Renal cortex interstitium (tissue), 15 donors: ENCODE measurements at places on chromosomes 4 and X.

DNA sequence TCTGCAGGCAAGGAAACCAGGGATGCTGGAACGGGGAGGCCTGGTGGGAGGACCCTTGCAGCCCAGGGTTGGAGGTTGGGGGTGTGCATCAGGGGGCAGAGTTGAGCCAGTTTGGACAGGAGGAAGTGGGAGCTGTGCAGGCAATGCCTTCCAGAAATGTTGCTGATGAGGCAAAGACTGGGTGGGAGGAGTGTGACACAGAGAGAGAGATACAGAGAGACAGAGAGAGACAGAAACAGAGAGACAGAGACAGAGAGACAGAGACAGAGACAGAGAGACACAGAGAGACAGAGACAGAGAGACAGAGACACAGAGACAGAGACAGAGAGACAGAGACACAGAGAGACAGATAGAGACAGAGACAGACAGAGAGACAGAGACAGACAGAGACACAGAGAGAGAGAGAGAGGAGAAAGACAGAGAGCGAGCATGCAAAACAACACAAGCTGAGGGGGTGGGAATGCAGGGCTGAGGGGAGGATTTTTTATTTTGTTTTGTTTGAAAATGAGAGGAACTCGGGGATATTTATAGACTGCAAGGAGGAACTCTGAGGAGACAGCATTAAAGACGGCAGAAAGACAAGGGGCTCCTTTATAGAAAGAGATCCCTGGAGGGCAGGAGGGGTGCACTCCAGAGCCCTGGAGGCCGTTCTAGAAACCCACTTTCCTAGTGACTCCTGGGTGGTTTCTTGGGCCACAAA, 1.9 kb upstream of the HAUS3 start:
- no peak for DNase-seq

DNA sequence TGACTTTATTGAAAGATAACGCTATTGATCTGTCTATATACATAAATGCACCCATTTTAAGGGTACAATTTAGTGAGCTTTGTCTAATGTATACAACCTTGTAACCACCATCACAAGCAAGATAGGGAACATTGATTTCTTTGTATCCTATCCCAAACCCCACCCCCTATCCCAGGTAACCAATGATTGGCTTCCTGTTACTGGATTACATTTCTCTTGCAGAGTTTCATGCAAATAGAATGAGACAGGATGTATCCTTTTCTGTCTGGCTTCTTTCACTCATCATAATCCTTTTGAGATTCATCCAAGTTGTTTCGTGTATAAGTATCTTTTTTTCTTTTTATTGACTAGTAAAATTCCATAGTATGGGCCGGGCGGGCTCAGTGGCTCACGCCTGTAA, 1.6 kb upstream of the GRIPAP1 start:
- DNase-seq = no peak

- no peak for DNase-seq
Measured at GRCh38 chr4:84324303-84325245, 174.5 kb downstream of the NKX6-1 start.

DNA sequence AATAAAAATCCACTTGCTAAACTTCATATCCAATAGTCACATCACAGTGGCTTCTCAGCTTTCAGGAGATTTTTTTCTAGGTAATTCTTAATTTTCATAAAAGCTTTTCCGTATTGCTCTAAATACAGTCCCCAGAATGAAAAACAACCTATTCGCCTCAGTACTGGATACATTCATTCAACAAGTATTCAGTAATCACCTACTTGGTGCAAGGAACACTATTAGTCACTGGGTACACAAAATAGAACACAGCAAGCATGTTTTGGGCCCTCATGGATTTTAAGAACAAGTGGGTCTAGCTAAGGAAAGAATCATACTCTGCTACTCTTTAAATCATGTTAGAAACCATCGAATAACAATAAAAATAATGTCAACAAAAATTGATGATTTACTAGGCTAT, 2.8 kb upstream of the BEX3 start:
- no peak for DNase-seq

DNA sequence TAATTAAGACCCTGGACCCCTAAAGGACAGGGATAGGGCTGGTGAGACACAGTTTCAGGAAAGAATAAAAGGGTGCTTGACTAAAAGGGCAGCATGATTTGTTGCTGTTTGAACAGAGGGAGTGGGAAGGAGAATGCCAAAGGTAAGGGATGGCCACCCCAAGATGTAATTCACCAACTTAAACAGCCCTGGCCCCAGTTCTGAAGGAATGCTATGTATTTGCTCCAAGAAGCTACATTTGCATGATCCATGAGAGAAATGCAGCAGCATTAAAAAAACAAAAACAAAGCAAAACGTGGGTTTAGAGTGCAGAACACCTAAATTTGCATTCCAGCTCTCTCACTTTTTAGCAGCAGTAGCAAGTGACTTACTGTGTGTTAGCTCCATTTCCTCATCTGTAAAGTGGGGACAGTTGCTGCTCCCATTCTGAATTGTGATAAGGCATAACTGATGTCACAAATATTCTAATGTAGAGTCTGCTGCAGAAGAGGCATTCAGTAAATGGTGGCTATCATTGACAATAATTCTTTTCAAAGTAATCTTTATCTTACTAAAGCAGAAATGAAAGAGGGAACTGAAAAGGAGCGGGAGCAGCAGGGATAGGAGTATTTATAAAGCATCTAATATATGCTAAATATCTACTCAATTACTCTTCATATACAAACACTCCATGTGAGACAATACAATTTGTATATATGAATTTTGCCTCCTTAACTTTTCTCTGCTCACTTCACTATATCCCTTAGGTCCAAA, 115.8 kb downstream of the PPARGC1A start:
- DNase-seq = no peak

- no peak for DNase-seq
Measured at GRCh38 chr4:165384598-165384997, 5.8 kb downstream of the CPE start.

DNA sequence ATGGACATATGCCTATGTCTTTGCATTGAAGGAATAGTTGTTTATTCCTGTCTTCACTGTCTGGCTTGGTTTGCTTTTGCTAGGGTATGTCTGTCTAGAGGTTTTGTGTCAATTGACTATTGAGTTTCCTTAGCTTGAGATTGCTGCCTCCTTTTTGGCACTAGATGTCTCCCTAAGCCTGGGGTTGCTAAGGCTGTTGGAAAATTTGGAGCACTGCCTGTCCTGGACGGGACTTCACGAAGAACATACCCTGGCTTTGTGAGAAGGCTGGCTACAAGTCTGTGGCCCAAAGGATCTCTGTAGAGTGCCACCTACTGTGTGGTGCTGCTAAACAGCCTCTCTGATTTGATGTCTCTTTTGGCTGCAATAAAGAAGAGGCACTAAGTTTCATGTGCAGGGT, 183.8 kb upstream of the NUDT10 start:
- peak; percentile 4 for DNase-seq

- DNase-seq = peak; percentile 19
Measured at GRCh38 chr4:127732623-127733328, 2.6 kb downstream of the SLC25A31 start.

- DNase-seq = no peak
Measured at GRCh38 chr4:100631281-100631968, 113.6 kb upstream of the EMCN start.

DNA sequence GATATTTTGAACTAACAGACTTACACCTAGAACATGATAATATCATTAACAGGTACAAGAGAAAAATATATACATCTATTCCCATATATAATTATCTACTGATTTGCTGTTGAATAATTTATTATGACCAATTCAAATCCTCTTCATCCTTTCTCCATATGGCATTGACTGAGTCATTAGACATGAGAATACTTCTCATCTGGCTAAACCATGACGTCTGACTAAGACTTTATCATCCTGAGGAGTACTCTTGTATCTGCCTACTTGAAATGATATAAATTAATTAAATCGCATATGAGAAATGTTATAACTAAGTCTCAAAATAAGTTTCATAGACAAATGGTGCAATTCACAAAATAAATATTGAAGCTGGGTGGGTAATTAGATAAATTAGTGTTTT, 67.4 kb downstream of the EMCN start:
- no peak for DNase-seq

DNA sequence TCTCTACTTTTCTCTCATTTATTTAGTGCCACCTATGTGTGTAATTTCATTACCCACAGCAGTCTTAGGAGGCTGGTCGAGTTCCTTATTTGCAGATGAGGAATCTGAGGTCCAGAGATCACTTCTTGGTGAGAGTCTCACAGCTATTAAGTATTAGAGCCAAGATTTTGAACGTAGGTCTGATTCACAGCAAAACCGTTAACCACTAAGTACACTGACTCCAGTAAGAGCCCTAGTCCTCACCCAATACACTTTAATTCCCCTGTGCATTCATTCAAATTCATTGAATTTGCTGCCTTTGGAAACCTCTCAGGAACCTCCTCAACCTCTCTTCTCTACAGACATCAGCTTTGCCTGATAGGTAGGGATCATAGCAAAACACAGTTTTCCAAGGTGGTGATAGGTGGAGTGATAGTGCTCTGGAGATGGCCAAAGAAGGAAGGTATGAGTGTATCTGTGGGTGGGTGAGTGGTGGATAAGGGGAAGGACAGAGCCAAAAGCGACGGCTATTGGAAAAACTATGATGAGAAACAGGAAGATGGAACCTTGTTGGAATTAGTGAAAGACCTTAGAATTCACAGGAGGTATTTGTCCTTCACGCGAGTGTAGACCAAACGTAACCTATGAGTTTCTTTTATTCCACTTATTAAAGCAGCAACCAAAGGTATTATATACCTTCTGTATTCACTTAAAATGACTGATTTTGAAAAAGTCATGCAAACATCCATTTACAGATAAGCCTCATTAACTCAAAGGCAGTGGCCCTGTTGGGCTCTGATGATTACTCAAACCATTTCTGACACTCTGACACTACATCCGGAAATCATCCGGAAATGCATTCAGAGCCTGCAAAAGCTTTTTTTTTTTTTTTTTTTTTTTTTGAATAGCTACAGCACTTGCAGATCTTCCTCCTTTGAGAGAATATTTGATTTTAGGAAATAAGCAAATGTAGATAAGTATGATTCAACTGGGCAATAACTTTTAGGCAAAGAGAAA, 6.3 kb downstream of the FMR1 start:
- no peak for DNase-seq

- DNase-seq = no peak
Measured at GRCh38 chr4:168162604-168163003, 70.3 kb downstream of the ANXA10 start.

DNA sequence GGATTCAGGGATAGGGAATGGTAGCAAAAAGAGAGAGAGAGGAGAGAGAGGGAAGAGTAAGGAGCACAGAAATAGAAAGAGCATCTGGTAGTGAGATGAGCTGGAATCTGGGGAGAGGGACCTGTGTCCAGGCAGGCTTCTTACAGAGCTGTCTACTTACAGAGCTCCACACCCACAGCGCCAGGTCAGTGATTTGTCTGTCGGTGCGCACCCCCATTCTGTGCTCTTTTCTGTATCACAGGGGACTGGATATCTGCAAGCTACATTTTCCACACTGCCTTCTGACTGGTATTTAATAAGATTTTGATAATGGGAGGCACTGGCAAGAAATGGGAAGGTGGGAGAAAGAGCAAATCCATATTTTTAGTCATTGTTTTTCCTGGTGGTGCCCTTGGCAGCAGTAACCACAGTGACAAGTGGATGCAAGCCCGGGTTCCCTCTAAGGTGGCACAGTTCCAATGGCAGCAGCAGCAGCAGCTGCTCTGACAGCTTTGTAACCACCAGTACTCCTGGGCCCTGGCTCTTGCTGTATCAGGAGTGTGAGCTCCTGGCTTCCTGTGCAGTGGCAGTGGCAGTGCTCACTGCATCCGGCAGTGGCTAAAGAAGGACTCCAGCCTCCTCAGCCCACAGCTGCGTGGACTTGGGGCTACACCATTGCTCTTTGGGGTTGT, 300.5 kb downstream of the TRIML1 start:
- DNase-seq = no peak

DNA sequence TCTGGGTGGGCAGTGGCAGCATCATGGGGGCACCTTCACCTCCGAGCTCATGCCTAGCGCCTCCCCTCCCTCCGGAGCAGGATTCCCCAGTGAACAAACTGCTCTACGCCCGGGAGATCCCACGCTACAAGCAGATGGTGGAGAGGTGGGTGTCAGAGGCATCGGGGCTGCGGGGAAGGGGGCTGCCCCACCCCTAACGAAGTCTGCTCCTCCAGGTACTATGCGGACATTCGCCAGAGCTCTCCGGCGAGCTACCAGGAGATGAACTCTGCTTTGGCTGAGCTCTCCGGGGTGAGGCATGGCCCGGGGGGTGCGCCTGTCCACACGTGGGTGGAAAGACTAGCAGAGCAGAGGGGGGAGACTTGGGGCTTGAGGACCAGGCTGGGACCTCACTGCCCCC, 2.7 kb upstream of the SRPK3 start:
- DNase-seq = no peak

- DNase-seq = no peak
Measured at GRCh38 chr4:155241664-155242063, 33.2 kb downstream of the NPY2R start.

GRCh38 chrX:69031181-69031580, 134.1 kb downstream of the PJA1 start:
- DNase-seq = no peak

DNA sequence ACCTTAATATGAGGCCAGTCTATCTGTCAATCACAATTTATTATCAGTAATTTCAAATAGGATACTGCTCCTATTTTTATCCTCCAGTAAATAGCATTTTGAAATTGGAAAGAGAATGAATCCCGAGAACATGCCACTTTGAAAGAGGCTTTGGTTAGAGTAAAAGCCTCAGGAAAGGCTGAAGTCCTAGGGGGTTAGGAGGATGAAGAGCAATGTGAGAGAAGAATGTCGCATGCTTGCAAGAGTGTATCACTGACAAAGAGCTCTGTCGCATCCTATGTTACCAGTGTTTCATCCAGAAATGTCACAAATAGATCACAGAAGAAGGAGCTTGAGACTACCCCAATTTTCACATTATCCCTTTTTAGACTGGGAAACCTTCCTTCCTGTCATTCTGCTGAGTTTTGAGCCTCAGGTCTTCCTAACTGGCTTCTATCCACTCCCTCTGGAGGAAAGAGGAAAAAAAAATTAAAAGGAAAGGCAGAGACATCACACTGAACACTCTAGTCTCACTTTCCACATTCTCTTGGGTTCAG, 39.8 kb downstream of the GPM6A start:
- DNase-seq = no peak

GRCh38 chrX:150157291-150157690, 205.8 kb upstream of the MAMLD1 start:
- DNase-seq = no peak

DNA sequence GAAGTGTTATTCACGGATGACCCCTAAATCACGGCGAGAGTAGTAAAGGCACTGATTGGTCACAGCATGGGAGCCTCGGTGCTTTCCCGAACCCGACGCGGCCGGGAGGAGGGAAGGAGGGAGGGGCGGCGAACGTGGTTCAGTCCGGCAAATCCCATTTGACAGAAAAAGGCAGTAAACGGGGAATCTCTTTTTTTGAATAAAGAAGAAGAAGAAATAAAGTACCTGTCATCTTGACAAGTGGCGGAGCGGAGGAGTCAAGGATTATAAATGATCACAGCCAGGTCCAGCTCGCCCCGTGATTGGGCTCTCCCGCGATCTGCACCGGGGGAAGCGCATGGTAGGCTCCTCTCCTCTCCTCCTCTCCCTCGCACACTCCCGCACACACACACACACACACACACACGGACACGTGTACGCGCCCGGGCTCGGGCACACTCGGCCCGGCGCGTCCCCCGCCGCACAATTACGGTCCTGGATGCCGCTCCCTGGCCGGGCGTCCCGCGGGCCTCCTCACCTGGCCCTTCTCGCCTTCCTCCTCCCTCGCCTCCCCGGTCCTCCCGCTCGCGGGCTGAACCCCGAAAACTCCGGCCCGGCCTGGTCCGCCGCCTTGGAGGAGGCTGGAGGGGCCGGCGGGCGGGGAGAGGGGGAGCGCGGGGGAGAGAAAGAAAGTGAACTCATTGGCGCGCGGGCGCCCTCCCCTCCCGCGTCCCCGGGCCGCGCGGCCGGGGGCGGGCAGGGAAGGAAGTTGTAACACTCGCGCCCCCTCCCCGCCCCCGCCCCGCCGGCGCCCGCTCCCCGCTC, 99.2 kb upstream of the TENM3 start:
- DNase-seq = no peak
